Stimulated activated CD8-positive, alpha-beta memory T cell treated with anti-CD3 and anti-CD28 coated beads, Interleukin-15, amount 100 ng/mL, for 48 hours (primary cell): ENCODE measurements at places on chromosomes 12 and 14.

GRCh38 chr14:52700701-52701172 is 5.4 kb upstream of the ERO1A start:
- DNase-seq = no peak

- DNase-seq = peak; percentile 33
Observed at GRCh38 chr14:99389174-99389826, 91.4 kb downstream of the SETD3 start.

- DNase-seq = no peak
Observed at GRCh38 chr12:89016970-89017778, 335.1 kb downstream of the DUSP6 start.

DNA sequence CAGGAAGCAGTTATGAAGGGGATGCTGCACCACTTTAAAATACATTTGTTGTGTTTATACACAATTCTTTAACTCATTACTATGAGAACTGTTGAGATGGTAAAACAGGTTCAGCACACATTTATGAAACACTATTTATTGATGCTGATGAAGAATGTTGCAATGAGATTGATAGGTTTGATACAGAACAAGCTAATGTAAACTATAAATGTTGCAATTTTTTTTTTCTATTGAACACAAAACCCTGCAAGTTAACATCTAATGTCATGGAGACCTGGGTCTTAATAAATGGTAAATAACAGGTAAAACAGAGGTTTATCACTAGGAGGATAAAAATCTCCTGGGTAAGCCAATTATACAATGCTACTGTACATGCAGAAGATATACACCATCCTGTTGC is 857.6 kb downstream of the FSCB start:
- DNase-seq = no peak

- DNase-seq = no peak
Observed at GRCh38 chr12:79206871-79207270, 342.3 kb downstream of the SYT1 start.

DNA sequence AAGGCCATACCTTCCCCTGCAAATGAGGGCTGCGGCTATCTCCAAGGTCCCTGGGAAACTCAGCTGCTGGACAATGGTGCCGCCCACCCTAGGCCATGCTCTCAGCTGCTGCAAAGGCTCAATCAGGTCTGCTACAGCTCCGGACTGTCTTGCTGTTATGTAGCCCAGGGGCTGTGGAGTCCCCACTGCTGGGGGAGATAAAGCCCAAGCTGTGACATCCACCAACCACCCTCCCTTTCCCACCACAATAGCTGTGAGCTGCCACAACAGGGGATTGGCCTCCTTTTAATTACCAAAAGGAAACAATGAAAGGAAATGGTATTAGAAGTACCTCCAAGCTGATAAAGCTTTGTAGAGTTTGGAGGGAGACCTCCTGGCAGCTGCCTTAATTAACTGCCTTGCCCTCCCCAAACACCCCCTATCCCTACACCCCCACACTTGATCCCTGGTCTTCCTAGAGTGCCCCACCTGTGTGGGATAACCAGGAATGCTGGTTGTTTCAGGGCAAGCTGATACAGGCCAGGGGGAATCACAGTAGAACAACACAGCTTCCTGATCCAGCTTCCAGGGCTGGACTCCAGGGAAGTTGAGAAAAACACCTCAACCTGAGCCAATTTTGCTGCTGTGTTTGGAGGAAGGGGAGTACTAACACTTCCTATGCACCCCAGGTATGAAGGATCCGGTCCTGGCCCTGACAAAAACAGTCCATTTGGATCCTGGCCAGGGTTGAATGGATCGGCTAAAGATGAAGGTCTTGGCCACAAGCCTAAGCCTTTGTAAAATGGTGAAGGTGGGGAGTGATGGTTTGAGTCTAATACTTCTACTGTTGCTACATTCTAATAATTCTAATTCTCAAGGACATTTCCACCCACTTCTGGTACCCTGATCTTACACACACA is at the start of gene VWF:
Gene VWF (minus strand): TSS at position 260 of the 899 bp plus-strand sequence. CDS start 1,474 bp downstream, outside the sequence.
- DNase-seq = no peak

GRCh38 chr14:38496092-38496491 is 240.2 kb upstream of the CLEC14A start:
- no peak for DNase-seq

DNA sequence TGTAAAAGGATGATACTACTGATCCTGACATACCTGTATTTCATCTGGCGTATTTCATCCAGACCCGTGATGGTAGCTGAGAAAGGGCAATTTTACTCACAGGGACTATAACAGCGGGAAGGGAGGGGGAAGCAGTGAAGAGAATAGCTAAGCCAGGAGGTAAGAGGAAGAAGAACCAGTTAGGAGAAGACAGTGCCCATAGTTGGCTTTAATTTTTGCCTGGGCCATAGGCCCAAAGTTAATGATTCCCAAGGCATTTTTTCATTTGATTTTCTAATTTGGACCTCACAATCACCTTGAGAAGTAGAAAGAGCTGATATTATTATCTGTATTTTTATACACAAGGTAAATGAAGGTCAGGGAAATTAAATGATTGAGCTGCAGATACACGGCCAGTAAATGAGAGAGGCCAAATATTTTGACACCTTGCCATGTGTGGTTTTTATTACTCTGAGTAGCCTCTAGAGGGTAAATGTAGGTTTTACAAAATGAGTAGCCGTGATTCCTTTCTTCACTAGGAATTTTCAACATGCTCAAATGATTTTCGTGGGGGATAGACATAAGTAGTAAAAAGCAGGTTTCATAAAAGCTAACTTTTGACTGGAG is 382.2 kb downstream of the FUT8 start:
- DNase-seq = no peak

DNA sequence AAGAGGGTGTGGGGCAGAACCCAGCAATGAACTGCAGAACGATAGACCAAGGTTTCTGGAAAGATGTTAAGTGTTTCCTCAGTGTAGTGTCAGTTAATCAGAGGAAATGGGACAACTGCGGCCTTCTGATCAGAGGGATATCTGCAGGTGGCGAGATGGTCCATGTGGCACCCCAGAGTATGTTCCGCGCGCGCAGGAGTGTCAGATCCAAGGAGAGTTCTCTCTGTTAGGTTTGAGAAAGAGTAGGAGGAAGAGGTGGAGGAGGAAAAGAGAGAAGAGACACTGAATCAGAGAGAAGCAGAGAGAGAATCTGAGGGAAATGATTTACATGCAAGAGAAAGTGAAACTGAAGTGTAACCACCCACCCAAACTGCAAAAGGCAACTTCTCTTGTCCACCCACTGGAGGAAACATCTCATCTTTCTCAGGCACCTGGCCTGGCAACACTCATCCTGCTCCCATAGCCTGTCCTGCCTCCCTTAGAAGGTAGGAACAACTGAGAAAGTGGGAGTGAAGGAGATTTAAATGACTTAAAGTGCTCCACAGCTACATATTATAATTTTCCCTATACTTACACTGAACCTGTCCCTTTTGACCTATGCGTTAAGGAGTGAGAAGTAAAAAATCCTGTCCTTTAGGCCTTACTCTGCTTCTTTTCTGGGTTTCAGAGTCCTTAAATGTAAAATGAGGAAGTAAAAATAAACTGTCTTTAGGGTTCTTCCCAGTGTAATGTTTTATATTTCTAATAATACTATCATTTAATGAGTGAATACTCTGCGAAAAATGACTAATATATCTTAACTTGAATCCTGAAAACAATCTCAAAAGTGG is 6.8 kb upstream of the TESPA1 start:
- DNase-seq = peak; percentile 24

GRCh38 chr12:754473-754820 is 2.1 kb downstream of the WNK1 start:
- no peak for DNase-seq

DNA sequence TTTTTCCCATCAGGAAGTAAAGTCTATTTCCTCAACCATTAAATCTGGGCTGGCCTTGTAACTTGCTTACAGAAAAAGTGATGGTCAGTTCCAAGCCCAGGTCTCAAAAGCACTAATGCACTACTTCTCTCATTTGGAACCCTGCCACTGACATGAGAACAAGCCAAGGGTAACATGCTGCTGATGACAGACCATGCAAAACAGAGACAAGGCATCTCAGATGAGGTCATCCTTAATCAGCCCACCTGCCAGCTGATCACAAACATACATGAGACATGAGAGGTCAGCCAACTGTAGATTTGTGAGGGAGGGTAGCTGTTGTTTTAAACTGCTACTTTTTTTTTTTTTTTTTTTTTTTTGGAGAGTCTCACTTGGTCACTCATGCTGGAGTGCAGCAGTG is 16.2 kb downstream of the TWF1 start:
- no peak for DNase-seq

DNA sequence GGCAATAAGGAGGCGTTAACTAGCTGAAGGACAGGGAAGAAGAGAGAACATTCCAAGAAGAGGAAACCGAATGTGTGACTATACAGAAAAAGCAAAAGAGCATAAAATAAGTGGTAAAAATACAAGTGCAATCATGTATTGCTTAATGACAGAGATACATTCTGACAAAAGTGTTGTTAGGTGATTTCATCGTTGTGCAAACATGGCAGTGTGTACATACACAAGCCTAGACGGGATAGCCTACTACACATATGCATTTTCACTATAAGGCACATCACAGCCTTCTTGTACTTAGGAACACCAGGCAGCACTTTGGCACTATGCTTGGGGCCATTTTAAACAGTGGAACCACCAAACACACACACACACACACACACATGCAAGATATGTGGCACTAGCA is 299.3 kb downstream of the BCAT1 start:
- DNase-seq = no peak
